Stimulated activated CD4-positive, alpha-beta T cell treated with anti-CD3 and anti-CD28 coated beads, Interleukin-1b, Interleukin-23, amount 100 ng/mL, for 1 hour (primary cell): ENCODE measurements at places on chromosomes 6 and 20.

GRCh38 chr6:142781129-142781528 is 163.8 kb downstream of the HIVEP2 start:
- DNase-seq: no peak

GRCh38 chr6:138818496-138819194 is 22.8 kb downstream of the ECT2L start:
- DNase-seq: no peak

DNA sequence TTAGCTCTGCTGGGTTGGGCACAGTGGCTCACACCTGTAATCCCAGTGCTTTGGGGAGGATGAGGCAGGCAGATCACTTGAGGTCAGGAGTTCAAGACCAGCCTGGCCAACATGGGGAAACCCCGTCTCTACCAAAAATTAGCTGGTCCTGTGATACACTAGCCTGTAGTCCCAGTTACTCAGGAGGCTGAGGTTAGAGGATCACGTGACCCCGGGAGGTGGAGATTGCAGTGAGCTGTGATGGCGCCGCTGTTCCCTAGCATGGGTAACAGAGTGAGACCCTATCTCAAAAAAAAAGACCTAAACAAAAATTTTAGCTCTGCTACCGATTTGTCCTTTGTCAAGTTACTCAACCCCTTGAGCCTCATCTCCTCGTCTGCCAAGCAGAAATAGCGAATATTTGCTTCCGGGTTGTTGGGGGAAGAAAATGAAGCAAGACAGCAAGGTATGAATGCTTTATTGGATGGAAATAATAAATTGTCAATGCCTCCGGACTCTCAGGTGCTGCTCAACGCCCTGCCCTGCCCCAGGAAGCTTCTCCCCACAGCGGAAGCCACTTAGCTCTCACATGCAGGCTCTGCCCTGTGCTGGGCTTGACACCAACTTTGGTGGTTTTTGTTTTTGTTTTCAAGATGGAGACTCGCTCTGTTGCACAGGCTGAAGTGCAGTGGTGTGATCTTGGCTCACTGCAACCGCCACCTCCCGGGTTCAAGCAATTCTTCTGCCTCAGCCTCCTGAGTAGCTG is 24.9 kb upstream of the ITCH start:
- no peak for DNase-seq

- no peak for DNase-seq
Observed at GRCh38 chr6:81843302-81843701, 90.8 kb upstream of the TENT5A start.

- DNase-seq: no peak
Observed at GRCh38 chr6:34723203-34723602, 26.6 kb upstream of the ILRUN start.
